ENCODE measurements at places on chromosomes 4 and X.

DNA sequence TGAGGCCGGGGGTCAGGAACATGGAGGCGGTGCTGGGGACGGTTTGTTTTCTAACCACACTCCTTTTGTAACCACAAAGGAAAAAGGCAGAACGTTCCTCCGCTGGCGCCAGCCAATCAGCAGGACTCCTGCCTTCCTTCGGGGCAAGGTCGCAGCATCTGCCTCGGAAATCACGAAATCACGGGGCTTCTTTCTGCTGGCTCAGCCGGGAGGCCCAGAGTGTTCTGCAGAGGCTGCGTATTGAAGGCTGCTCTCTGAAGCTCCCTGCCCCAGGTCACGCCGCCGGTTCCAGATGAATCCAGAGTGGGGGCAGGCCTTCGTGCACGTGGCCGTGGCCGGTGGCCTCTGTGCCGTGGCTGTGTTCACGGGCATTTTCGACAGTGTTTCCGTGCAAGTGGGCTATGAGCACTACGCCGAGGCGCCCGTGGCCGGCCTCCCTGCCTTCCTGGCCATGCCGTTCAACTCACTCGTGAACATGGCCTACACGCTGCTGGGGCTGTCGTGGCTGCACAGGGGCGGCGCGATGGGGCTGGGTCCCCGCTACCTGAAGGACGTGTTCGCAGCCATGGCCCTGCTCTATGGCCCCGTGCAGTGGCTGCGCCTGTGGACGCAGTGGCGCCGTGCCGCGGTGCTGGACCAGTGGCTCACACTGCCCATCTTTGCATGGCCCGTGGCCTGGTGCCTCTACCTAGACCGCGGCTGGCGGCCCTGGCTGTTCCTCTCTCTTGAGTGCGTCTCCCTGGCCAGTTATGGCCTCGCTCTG, 9.4 kb downstream of the TMEM187 start:
- no peak for DNase-seq

GRCh38 chrX:14095702-14096101, 66.0 kb upstream of the GEMIN8 start:
- DNase-seq, result no peak

DNA sequence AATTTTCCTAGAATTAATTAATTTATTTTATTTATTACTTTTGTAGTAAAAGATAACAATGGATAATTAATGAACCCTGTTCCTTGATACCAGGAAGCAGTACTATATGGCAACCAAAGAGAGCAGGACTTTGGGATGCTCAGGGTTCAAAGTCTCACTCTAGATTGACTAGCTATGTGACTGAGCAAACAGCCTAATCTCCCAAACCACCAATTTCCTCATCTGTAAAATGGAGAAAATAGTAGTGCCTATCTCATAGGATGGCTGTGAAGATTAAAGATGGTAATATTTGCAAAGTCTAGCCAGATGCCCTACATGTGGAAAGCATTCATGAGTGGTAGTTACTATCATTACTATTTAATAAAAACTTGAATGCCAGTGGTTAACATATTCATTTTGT, 97.6 kb downstream of the PRDM5 start:
- no peak for DNase-seq

GRCh38 chrX:119573840-119574393, 446 bp upstream of the UBE2A start:
- DNase-seq, result peak; percentile 34

DNA sequence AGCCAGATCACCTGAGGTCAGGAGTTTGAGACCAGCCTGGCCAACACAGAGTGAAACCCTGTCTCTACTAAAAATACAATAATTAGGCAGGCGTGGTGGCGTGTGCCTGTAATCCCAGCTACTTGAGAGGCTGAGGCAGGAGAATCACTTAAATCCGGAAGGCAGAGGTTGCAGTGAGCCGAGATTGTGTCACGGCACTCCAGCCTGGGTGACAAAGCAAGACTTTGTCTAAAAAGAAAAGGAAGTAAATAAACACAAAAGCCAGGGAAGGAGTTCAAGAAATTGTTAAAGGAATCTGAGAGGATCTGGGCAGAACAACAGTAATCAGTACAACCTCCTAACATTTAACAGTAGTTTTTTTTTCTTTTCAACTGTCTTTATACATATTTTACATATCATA, 48.7 kb upstream of the ARHGEF6 start:
- no peak for DNase-seq

DNA sequence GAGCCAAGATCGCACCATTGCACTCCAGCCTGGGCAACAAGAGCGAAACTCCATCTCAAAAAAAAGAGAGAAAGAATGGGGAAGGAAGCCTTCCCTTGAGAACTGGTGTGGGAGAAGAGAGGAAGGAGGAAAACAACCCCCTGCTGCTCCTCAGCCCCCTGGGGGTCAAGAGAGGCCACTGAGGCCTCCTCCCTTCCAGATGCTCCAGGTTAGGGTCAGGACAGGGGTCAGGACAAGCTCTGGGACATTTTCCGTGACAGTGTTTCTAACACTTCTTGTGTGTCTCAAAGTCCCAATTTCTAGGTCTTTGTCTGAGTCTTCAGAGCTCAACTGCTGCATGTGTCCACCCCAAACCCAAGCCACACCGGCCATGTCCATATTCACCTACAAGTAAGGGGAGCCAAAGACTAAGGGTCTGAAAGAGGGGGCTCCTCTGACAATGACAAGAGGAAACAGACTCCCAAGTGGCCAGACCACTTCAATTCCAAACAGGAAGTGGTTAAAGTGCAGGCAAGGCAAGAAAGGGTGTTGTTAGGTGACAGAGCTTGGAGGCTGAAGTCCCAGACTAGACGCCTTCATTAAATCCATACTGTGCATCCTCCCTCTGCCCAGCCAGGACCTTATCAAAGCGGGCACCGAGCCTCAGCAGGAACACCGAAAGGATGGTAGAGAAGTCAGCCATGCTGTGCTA, 8.3 kb downstream of the L1CAM start:
- DNase-seq, result no peak

GRCh38 chr4:52298444-52298843, 247.3 kb downstream of the SPATA18 start:
- no peak for DNase-seq

- DNase-seq, result no peak
Measured at GRCh38 chr4:53861856-53862610, 202.4 kb downstream of the CHIC2 start.

GRCh38 chrX:153625271-153626024, 21.6 kb upstream of the DUSP9 start:
- DNase-seq, result no peak

DNA sequence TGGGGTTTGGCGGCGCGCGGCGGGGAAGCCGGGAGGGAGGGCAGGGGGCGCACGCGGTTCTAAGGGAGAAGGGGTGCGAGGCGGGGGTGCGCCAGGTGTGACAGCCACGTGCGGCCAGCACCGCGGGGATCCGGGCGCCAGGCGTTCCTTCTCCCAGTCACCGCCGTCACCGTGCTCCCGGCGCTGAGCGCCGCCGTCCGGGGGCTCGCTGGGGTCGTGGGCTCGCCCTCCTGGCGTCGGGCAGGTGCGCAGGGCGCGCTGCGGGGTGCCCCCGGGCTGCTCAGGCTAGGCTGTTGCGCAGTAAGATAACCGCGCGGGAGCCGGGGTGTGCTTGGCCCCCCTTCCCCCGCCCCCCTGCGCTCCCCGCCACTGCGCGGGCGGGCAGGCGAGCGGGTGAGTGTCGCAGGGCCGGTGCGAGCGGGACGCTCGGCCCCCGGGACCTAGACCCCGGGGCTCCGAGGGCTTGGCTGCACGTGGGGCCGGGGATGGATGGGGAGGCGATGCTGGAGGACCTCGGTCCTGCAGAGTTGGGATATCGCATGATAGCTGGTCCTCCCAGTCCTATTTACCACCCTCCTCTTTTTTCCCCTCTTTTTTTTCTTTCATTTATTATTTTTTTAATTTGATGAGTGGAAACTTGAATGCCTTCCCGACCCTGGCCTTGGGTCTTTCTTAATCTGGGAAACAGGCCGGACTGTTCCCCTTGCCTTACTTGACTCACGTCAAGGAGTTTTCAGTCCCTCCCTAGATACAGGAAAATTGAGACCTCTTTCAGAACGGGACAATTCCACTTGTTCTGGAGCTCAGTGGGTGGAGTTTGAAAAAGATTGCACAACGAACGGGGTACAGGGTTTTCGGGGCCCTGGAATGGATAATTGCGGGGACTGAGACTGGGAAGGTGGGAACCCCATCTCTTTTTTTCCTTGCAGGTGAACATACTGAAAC, 797 bp downstream of the TXLNG start:
- DNase-seq, result no peak

- DNase-seq, result no peak
Measured at GRCh38 chrX:1713296-1713695, 98.4 kb downstream of the ASMT start.

DNA sequence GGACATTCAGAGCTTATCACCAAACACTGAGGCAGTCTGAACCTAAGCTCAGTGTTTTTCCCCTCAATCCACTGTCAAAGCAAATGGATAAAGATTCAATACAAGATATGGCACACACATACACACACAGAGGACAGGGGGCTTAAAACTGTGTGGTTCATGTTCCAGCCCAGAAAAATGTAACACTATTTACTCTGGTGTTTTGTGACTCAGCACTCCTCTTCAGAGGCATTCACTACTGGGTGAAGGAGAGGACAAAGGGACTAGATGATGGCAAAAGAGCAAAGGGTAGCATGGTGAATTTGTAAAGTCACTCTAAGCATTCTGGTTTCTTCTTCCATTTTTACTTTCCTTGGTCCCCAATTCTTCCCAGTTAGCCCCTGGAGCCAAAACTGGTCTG, 120.3 kb downstream of the ARHGEF9 start:
- no peak for DNase-seq

- no peak for DNase-seq
Measured at GRCh38 chr4:86220121-86220520, 139.7 kb downstream of the MAPK10 start.

GRCh38 chr4:158280856-158281255, 70.6 kb downstream of the TMEM144 start:
- no peak for DNase-seq

GRCh38 chrX:154712781-154713740, 37.8 kb downstream of the GAB3 start:
- DNase-seq, result no peak

- no peak for DNase-seq
Measured at GRCh38 chr4:9999956-10000561, 21.2 kb downstream of the SLC2A9 start.

GRCh38 chr4:8308856-8309771, 39.6 kb downstream of the HTRA3 start:
- DNase-seq, result no peak

DNA sequence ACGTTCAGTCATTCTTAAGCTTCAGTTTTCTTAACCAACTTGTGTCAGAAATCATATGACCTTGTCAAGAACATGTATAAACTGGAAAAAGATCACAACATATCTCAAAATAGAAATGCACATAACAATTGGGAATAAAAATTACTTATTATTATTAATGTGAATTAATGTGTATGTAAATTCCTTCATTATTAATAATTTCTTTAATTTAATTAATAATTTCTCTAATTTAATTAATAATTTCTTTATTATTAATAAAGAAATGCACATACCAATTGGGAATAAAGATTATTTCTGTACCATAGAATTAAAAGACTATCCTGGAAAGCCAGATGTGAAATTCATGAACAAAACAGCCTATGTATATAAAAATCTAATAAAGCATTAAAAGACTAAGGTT, 718.5 kb upstream of the PCDH7 start:
- no peak for DNase-seq

- DNase-seq, result no peak
Measured at GRCh38 chr4:59655996-59656395, 1544.1 kb upstream of the ADGRL3 start.

DNA sequence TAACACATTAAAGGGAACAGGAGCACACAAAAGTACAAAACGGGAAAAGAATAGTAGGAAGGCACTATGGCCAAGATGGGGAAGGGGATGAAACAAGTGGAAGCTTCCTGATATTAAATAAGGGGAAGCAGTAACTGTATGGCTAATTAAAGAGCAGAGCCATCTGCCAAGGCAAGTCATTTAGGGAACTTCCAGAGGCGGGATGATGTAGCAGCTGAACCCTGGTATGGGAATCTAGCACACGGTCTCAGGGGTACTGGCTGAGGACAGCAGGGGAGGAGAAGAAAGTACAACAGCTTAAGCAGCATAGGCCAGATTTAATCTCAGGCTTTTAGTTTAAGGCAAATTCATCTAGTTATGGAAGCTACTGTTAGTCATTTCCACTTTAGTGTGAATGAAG, 59.1 kb downstream of the IGFBP7 start:
- DNase-seq, result no peak

- no peak for DNase-seq
Measured at GRCh38 chr4:126451237-126451873, 1136.6 kb downstream of the FAT4 start.

DNA sequence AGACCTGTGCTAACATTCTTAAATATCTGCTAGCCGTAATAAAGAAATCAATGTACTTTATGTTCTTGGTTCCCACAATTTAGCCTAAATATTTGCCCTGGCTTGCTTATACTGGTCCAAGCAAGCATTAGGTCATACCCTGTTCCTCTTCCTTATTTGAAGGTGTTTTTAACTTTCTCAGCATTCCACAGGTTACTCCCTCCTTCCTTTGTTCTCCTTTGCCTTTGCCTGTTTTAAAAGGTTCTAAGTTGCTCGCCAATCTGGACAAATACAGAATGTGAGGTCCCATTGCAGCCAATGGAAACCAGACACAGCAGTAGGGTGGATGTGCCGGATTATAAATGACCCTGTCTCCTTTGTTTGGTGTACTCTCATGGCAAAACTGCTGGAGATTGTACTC, 436.8 kb upstream of the PCDH7 start:
- DNase-seq, result no peak

DNA sequence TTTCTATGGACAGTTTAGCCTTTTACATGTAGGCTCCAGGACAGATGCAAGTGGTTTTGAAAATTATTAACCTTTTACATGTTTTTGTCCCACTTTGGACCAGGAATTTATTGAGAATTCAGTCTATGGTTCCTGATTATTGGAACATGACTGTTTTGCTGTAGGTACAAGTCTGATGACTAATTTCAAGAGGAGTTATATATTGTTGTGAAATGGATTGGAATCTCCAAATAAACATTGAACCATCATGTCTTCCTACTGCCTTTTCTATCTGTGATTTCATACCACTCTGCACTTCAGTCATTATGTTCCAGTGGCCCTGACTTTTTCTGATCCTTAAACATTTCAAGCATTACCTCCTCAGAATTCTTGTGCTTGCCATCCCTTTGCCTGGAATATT, 35.9 kb downstream of the TBC1D19 start:
- no peak for DNase-seq

GRCh38 chr4:134627366-134627765, 425.8 kb upstream of the PABPC4L start:
- DNase-seq, result no peak

- DNase-seq, result no peak
Measured at GRCh38 chr4:37717576-37717975, 31.4 kb upstream of the RELL1 start.

DNA sequence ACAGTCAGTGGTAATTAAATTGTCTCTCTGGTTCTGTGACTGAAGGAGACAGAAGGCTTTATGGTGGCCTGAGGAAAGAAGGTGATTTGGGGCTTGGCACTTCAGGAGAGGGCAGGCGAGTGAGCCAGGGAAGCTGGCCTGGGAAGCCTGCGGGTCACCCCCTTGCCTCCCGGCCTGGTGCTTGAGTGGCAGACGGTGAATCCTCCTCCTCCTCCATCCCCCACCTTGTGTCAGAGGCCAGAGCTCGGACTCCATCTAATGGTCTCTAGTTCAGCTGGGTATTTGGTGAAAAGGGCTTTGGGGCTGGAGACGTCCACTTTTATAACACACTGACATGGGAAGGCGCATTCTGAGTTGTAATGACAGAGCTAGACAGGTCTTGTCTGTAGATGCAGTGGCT, 8.7 kb downstream of the TMEM187 start:
- no peak for DNase-seq
